ENCODE measurements at places on chromosomes 7 and 10.

DNA sequence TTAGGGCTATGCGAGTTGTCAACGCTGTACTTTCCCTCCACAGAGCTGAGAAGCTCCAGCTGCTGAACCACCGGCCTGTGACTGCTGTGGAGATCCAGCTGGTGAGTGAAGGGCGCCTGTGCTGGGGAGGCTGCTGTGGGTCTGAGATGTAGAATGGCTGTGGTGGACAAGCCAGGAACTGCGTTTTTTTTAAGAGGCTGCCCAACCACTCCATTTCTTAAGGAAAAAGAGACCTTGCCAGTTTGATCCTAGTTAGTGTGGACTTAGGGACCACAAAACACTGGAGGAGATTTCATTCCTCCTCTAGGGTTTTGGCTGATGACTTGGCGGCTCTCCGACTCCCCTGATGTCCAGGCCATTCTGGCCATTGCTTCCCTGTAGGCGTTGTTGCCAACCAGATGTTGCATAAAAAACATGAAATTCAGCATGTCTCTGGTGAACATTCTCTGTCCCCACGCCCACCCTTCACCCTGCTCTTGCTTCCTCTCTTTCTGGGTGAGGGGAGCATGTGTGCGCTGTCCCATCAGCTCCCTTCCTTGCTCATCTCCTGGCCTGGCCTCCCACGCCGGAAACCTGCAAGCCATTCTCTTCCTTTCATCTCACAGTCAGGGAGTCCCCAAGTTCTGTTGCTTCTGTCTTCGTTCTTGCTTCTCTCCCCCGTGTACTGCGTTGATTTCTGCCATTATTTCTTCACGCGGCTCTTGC is 30.9 kb downstream of the CRCP start:
- DNase-seq, result no peak

GRCh38 chr7:28862595-28863272 is 95.4 kb downstream of the TRIL start:
- DNase-seq, result no peak

GRCh38 chr10:106775127-106775526 is 389.4 kb downstream of the SORCS1 start:
- DNase-seq, result no peak

DNA sequence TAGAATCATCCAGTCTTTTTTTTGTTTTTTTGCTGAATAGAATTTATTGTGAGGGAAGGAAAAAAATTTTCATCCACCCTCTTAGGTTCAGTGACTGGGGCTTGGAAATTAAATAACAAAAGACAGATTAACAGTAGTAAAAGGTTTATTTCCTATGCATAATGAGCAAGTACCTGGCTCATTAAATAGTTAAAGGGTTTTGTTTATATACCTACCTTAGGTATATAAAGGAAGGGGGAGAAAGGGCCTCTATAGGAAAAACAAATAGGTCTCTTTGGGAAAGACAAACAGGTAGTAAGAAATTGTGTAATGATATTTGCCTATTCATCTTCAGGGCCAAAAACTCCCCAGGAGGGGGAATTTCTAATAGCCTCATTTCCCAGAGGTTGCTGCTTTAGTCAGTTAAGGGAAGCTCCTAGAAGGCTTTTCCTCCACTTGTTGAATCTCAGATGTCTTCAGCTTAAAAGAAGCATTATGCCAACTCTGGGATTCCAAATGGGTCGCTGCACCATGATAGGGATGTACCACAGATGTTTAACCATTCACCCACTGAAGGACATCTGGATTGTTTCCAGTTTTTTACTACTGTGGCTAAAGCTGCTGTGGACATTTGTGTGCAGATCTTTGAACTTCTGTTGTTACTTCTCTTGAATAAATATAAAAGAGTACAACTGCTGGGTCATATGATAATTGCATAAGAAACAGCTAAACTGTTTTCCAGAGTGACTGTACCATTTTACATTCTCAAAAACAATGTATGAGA is 11.3 kb downstream of the ACADSB start:
- DNase-seq, result no peak

- no peak for DNase-seq
Observed at GRCh38 chr10:102467971-102468438, 16.7 kb upstream of the C10orf95 start.

DNA sequence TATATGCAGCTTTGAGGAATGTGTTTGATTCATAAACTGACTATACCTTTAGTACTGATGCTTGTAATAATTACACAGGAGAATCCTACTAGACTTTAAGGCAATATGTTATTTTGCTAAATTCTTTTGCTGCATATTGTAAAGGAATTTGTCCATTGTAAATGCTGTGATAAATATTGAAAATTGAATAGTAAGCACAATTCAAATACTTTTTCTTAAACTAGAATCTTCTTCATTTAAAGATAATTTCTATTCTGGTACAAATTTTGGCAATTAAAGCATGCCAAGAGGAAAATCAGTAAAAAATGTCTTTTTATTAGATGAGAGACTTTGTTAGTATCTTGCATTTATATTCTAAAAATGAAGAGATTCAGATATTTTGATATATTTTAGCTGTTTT is 45.4 kb downstream of the SMNDC1 start:
- no peak for DNase-seq

All from smooth muscle cell of the brain vasculature (primary cell).